ENCODE measurements at places on chromosomes 6 and 20.
A peak's percentile ranks its signal among the peaks of the same experiment; 100 is the strongest.

DNA sequence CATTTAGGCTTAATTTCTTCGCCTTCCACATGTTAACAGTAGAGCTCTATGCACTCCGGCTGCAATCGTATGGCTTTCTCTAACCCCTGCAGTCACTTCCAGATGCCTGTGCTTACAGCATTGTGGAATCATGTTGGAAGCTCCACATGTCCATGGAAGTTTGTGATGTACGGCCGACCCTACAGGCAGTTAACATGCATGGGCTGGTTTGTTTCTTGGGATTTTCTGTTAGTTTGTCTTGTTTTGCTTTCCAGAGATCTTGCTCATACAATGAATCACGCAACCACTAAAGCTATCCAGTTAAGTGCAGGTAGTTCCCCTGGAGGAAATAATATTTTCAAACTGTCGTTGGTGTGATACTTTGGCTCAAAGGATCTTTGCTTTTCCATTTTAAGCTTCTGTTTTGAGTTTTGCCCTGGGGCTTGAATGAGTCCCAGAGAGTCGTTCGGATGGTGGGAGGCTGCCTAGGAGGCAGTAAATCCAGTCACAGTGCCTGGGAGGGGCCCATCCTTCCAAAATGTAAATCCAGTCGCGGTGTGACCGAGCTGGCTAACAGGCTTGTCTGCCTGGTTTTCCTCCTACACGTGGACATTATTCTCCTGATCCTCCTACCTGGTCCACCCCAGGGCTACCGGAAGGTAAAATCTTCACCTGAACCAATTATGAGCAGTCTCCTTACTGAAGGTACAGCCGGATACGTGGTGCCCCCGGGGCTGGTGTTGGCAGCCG is 225.9 kb downstream of the SMOC2 start:
- no peak for DNase-seq

DNA sequence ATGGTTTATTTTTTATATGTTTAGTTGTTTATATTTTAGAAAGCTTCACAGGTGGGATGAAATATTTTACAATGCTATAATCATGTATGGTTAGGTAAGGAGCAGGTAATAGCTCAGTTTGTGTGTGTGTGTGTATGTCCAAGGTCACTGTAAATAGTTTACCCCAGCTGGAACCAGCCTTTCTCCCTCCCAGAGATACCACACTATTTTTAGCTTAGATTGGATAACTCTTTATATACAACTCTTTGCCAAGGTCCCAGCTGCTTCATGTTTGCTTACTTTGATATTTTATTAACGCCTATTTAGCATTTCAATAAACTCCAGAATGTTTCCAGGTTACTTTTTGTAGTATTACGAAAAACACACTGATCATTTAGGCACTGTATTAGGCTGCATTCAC is 1.8 kb upstream of the PEX7 start:
- no peak for DNase-seq

- DNase-seq = no peak
These were observed 20.4 kb downstream of the RAB23 start for GRCh38 chr6:57201718-57202117.

DNA sequence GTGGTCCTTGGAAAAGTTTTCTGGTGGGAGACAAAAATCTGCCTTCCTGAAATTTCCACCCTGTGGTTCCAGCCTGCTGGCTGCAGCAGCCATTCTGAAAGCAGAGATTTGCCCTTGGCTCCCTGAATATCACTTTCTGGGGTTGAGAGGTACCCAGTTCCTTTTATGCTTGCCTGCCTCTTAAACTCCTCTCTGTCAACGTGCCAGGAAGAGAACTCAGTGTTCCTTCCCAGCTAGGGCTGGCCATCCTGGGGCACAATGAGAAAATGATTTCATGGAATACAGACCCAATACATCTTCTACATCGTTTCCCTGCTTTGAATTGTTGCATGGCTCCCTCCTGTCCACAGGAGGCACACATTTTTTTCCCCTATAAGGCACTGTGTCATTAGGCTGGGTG is 1.6 kb upstream of the DSN1 start:
- no peak for DNase-seq

DNA sequence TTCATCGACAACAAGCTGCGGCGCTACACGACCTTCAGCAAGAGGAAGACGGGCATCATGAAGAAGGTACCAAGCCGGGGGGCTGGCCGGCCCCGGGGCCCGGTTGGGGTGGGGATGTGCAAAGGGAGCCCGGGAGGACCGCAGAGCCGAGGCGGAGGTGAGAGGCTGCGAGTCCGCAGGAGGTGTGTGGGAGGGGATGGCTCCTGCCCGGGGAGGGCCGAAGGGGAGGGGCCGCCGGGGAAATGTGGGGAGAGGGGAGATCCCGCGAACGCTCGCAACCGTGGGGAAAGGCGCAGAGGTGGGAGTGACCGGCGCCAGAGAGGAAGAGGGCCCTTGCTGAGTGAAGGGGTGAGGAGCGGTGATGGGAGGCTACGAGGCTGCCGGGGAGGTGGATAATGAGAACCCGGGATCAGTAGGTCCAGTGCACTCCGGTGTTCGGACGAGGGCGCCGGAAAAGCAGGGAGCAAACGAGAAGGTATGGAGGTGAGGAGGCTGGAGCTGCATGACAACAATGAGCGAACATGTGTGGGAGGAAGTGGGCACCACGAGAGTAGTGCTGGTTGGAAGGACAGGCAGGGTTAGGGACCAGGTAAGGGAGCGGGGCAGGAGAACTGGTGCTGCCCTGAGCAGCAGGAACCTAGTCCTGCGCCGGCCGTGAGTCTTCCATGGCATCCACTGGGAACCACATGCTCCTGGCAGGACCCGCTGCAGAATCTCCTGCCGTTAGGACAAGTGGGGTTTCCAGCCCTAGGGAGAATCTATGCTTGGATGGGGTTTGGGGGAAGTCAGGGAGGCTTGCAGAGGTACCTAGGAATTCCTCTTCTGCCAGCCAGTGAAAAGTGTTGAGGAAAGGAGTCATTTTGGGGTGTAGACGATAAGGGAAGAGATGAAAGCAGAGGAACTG is 1.3 kb downstream of the SRF start:
- peak; percentile 41 for DNase-seq

DNA sequence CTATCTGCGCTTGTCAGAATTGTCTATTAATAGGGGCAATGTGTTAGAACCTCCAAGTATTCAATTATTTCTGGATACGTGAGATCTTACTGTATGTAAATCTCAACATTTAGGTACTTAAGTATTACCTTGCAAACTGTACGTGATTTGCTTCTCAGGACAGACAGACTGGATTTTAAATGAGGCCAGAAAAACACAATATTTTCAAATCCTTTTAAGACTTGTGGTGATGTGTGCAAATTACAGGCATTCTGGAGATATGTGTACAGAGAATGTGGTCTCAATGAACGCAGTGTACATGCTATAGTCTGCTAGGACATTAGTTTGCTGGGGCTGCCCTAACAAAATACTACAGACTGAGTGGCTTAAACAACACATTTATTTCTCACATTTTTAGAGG is 16.9 kb downstream of the CCR6 start:
- no peak for DNase-seq

DNA sequence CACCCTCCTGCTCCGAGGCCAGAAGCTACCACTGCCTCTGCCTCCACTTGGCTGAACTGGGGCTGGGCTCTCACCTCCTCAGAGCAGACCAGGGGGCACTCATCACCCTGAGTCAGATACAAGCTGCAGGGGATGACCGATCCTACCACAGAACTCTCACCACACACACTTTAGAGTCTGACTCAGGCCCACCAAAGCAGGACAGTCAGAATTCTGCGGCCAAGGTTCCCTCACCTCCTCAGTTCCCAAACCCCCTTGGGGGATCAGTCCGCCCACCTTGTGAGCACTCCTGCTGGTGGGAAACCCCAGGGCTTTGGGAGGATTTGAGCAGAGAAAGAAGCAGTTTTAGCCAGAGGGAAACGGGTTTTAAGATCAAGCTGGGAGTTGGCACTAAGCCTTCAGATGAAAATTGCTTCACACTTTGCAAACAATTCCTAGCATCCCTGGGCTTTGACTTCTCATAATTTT is 587.8 kb upstream of the JAG1 start:
- DNase-seq = no peak

- no peak for DNase-seq
These were observed 9.3 kb downstream of the CYP21A2 start for GRCh38 chr6:32047539-32047854.

GRCh38 chr6:169785566-169785965 is 34.1 kb downstream of the ERMARD start:
- DNase-seq = no peak

DNA sequence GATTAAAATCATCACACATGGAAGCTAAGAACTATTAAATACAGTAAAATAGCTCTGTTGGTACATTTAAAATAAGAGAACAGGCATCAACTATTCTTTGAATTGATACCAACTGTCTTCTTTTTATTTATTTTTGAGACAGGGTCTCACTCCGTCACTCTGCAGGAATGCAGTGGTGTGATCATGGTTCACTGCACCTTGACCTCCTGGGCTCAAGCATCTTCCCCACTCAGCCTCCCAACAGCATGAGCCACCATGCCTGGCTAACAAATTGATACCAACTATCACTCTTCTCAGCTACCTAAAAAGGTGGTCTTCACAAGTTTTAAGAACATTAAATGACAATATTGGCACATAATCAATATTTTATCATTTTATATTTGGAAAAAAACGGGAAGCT is 7.8 kb upstream of the PNISR start:
- no peak for DNase-seq

DNA sequence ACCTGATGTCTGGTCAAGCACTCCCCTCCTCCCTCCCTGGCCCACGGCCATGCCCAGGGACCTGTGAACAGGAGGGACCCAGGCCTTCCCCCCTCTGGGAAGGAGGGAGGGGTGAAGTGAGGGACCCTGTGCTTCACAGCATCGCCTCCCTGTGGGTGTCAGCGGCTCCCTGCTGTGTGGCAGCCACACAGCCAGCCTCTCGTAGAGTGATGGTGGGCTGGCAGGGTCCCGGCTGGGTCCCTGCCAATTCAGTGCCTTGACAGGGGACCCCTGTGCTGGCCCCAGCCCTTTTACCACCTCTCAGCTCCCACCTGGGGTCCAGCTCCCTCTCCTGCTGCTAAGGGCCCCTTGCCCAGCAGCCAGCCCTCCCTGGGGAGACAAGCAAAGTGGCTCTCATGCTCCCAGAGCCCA is 31.3 kb upstream of the GRM4 start:
- no peak for DNase-seq

DNA sequence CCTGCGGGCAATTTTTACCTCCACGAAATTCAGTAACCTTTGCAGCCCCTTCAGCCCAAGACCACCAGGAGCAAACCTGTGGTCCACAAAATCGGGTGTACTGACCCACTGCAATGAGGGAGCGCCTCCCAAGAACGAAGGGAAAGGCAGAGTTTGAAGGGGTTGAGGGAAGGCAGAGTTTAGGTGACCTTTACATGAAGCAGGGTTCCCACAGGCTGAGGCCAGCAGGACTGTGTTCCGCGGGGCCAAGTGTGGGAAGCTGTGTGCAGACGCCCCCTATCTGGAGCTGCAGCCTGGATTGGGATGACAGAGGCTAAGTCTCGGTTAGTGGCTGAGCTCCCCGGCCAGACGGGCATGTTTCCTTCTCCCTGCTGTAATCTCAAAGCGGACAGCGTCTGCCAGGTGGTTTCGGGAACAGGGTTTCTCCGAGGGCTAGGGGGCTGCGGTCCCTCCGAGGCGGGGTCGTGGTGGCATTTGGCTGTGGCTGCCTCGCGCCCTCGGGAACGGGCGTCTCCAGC is 826 bp upstream of the PYGB start:
- DNase-seq = no peak

DNA sequence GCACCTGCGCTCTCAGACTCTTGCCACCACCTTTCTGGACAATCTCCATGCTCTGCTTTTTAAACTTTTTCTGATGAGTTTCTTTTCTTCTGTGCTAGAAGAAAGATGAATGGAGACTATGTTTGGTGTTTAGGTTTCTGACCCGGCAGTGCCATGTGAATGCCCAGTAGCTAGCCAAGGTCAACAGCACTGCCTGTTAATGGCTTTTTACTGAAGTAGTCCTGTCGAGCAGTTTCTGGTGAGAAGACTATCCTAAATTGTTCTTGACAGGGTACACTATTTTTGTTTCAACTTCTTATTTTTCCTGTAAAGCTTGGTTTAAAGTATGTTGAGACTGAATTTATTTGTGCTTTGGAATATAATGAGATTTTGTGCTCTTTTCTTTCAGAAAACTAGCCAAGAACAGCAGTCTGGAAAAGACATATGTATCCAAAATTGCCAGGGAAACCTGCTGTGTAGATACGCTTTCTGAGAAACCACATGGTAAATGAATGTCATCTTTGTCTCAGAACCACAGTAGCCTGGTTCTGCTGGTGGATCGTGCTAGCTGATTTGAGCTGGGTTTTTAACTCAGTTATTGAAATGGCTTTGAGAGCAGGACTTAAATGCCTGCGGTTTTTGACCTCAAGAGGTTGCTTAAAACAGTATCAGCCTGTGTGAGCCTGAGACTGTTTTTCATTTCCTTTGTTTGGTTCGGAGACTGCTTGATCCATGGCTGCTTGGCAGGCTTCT is 48.1 kb downstream of the KCNS1 start:
- DNase-seq = no peak

DNA sequence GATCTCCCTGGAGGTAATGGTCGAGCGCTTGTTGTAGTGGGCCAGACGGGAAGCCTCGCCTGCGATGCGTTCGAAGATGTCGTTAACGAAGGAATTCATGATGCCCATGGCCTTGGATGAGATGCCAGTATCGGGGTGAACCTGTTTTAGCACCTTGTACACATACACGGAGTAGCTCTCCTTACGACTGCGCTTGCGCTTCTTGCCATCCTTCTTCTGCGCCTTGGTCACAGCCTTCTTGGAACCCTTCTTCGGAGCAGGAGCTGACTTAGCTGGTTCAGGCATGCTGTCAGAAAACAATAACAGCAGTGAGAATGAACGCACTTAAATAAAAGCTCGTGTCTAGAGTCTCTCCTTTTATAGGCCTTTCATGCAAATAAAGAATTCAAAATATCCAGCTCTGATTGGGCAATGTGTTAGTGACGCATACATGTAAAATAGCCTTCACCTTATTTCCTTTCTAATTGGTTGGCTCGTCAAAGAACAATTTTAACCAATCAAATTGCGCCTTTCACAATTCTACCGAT is 129.2 kb downstream of the HFE start:
- peak; percentile 69 for DNase-seq

GRCh38 chr20:21520702-21521595 is 7.1 kb upstream of the NKX2-2 start:
- no peak for DNase-seq

- no peak for DNase-seq
These were observed 98.7 kb upstream of the LRFN2 start for GRCh38 chr6:40685862-40686261.

DNA sequence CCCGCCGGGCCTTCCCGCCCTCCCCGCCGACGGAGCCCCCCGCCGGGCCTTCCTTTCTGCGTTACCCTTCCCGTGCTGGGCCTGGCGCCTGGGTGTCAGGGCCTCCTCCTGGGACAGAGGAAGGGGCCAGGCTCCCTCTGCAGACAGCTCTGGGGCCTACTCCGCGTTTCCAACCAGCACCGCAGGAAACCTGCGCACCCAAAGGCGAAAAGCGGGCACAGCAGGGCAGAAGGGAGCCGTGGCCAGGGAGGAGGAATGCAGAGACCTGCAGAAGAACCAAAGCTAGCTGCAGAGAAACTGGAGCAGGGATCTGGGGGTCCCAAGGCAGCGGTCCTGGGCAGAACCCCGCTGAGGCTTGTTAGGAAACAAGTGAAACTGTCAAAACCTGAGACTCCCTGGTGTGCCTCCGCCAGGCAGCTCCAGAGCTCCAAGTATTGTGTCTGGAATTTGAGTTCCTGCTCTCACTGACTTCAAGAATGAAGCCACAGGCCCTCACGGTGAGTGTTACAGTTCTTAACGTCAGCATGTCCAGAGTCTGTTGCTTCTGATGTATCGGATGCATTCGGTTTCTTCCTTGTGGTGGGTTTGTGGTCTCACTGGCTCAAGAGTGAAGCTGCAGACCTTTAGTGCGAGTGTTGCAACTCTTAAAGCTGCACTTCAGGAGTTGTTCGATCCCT is 33.3 kb downstream of the IRF4 start:
- no peak for DNase-seq

GRCh38 chr6:158170656-158171081 is 2.5 kb downstream of the GTF2H5 start:
- no peak for DNase-seq

Measured in activated effector memory CD4-positive, alpha-beta T cell treated with Interleukin-2 at 50 U/mL for 16 hours (primary cell).